Hematopoietic multipotent progenitor cell treated with erythropoietin and hydrocortisone succinate and interleukin-3 and kit ligand, for 8 days (in vitro differentiated cells): ENCODE measurements at places on chromosomes 7 and 10.

DNA sequence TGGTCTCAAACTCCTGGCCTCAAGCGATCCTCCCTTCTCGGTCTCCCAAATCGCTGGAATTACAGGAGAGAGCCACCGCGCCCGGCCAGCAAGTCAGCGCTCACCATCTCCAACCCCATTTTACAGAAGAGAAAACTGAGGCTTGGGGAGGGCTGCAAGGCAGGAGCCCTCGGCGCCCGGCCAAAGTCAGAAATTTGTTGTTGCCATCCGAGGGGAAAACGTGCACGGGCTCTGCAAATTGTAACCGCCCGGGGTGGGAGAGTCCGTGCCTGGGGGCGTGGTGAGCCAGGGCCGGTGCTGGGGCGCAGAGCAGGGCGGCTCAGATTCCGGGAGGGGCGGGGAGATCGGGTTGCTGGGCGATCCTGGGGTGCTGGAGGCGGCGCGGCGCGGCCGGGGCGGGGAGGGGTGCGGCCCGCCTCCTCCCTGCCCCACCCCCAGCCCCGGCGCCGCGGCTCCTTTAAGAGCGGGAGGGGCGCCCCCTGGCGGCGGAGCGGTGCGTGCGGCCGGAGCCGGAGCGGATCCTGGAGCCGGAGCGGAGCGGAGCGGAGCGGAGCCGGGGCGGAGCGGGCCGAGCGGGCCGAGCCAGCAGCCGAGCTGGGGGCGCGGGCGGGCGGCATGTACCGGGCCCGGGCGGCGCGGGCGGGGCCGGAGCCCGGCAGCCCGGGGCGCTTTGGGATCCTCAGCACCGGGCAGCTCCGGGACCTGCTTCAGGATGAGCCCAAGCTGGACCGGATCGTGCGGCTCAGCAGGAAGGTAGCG, at the start of gene VPS37D:
VPS37D (plus strand) TSS at position 488 of the 759 bp plus-strand sequence; CDS start at position 616, 128 bp downstream.
- peak; percentile 87 for DNase-seq

GRCh38 chr10:62394556-62395018, 20.4 kb downstream of the ZNF365 start:
- DNase-seq, result no peak

DNA sequence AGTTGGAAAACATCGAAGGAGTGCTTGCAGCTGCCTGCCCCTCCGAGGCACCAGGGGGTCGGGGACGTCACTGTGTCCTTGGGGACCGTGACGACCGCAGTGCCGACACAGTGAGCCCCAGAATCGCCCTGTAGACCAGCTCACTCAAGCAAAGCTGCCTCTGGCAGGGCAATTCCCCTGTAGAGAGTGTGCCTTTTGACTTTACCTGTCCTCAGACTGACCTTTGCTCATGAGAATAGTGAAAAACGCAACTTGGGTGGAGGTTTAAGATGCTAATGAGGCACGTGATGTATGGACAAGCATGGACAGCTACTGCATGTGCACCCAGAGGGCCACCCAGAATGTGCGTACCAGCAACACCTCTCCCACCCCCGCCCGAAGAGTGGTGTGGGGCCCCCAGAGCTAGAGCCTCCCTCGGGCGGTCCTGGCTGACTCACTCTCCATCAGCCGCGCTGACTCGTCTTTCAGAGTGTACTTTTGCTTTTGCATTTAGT, 271.9 kb downstream of the ADARB2 start:
- no peak for DNase-seq

DNA sequence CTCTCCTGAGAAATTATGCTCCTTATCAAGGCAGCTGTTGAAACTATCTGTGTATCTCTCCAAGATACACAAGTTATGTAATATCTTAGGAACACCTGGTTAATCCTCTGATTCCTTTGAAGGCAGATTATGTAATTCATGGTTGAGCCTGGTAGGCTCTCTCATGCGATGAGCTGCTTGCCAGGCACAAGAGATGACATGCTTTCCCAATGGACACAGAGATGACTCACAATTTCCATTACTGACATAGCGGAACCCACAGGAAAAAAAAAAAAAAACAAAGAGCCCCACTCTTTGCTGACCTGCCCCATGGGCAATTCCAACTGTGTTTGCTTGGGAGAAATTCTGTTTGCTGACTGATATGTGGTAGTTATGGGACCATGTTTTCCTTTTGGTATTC, 736.4 kb upstream of the PHF14 start:
- DNase-seq, result no peak

GRCh38 chr7:36129048-36129534, 24.0 kb upstream of the EEPD1 start:
- DNase-seq, result no peak

GRCh38 chr10:92082583-92083280, 159.2 kb downstream of the BTAF1 start:
- no peak for DNase-seq

DNA sequence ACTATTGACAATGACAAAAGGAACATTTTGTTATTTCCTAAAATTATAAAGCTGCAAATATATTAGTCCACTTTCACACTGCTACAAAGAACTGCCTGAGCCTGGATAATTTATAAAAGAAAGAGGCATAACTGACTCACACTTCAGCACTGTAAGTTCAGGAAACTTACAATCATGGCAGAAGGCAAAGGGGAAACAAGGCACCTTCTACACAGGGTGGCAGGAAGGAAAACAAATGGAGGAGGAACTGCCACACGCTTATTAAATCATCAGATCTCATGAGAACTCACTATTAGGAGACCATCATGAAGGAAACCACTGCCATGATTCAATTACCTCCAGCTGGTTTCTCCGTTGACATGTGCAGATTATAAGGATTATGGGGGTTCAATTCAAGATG, 203.1 kb downstream of the TPK1 start:
- DNase-seq, result no peak

GRCh38 chr10:31457858-31458257, 138.8 kb downstream of the ZEB1 start:
- no peak for DNase-seq

- DNase-seq, result peak; percentile 62
Measured at GRCh38 chr10:30433306-30433729, 666 bp upstream of the MAP3K8 start.

- DNase-seq, result no peak
Measured at GRCh38 chr10:60663850-60664249, 114.4 kb upstream of the CDK1 start.

GRCh38 chr7:139671967-139672366, 105.8 kb downstream of the HIPK2 start:
- no peak for DNase-seq

DNA sequence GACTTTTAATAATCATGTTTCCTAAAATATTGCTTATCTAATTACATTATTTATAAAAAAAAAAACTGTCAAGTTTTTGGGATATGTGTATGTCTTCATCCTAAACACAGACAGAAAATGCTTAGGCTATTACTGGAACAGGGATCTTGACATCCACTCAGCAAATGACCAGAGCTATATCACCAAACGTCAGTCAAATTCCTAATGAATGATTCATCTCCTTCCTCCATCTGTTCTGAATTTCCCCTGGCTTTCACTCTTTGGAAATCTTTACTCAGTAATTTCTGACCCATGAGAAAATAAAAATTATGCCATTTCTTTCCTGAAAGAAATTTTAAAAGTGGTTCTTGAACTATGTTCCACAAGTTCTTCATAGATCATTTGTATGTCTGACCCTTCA, 552.4 kb upstream of the KCND2 start:
- no peak for DNase-seq

GRCh38 chr7:127769696-127770400, 117.9 kb downstream of the SND1 start:
- no peak for DNase-seq

DNA sequence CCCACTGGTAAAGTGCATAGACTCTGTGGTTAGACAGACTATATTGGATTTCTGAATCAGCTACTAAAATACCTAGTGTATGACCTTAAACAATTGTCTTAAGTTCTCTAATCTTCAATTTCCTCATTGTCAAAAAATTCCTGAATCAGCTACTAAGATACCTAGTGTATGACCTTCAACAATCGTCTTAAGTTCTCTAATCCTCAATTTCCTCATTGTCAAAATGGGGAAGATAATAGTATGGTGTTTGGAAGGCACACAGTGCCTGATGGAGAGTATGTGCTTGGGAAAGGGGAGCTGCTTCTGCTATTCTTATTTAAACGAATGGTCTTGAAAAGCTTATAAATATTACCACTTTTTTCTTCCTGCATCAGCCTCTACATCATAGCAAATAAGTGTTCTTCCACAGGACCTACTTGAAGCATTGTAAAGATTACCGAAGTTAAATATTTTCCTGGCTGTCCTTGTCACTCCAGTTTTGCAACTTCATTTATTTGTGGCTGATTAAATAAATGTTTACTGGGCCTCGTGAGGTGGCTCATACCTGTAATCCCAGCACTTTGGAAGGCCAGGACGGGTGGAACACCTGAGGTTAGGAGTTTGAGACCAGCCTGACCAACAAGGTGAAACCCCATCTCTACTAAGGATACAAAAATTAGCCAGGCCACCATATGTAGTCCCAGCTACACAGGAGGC, 64.4 kb upstream of the ITGA8 start:
- DNase-seq, result no peak

- peak; percentile 69 for DNase-seq
Measured at GRCh38 chr10:21527598-21528235, 2.2 kb upstream of the SKIDA1 start.

GRCh38 chr7:28921822-28922221, 36.3 kb downstream of the TRIL start:
- peak; percentile 88 for DNase-seq

- no peak for DNase-seq
Measured at GRCh38 chr7:70097645-70098044, 499.4 kb downstream of the AUTS2 start.

DNA sequence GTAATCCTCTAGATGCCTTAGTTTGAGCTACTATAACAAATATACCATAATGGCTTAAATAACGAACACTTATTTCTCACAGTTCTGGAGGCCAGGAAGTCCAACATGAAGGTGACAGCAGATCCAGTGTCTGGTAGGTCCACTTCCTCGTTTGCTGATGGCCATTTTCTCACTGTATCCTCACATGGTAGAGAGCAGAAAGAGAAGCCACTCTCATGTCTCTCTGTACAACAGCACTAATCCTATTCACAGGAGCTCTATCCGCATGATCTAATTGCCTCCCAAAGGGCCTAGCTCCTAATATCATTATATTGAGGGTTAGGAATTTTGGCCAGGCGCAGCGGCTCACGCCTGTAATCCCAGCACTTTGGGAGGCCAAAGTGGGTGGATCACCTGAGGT, 10.2 kb downstream of the HIBADH start:
- DNase-seq, result no peak

DNA sequence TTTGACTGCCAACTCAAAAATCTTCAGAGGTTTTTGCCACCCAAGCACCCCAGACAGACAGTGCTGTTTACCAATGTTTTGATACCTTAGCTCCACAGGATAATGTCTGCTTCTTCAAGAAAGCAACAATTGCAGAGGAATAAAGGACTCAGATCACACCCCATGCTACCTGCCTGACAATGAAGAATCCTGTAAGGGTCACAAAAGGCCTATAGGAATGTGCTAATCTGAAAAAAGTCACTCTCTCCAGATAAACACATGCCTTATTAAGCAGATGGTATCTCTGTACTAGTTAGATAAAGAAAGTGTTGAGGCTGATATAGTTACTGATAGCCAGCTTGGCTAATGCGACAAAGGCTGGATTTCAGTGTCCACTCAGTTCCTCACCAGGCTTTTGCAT, 1076.7 kb upstream of the SORCS1 start:
- no peak for DNase-seq

- DNase-seq, result no peak
Measured at GRCh38 chr7:41133690-41134299, 569.1 kb downstream of the INHBA start.

DNA sequence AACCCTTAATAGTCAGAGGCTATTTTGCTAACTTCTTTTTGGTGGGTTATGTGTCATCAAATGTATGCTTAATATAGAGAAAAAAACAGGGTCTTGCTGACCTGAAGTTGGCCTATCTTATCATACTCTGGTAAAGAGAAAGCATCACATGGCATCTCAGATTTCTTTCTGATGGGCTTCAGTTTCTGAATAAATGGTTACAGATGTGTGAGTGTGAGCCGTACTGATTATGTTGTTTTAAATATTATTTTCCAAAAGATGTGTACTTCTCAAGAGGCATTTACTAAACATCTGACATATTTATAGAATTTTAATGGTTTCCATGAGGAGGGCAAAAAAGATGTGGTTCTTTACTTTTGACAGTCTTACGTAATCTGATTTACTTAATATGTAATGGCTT, 28.4 kb downstream of the BBS9 start:
- no peak for DNase-seq

- DNase-seq, result no peak
Measured at GRCh38 chr10:126670895-126671261, 385 bp upstream of the C10orf90 start.

- DNase-seq, result no peak
Measured at GRCh38 chr7:73768641-73769480, 1.2 kb downstream of the CLDN3 start.

GRCh38 chr7:116734710-116735109, 62.7 kb downstream of the MET start:
- no peak for DNase-seq

- DNase-seq, result no peak
Measured at GRCh38 chr7:2610898-2611297, 20.9 kb upstream of the TTYH3 start.

DNA sequence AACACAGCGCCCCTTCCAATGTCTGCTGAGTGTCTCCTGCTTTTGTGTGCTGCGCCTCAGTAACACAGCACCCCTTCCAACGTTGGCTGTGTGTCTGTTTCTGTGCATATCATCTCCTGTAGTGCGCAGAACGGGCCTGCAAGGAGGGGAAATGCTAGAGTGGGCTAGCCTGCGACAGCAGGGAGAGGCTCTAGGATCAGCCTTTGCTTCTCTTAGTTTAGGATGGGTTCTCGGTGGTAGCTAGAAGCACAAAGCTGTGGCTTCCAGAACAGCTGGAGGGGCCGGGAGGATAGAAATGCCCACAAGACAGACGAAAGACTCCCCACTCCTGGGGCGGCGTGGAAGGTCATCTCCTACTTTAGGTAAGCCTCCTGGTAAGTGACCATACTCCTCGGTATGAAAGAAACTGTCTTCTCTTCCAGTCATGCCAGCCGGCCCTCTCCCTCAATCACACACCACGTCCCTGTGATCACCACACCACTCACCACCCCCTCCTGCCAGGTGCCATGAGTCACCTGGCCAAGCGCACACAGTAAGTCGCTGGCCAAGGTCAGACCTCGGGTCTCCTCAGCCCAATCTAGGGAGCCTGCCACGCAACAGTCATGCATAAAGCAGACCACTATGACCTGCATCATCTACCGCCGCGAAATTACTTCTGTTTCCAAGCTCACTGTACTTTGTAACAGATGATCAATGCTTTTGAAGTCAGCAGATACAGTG, 4.8 kb downstream of the PITRM1 start:
- DNase-seq, result no peak

GRCh38 chr7:138864667-138865066, 66.7 kb upstream of the ATP6V0A4 start:
- peak; percentile 32 for DNase-seq
